ENCODE measurements at places on chromosomes 1 and 21.
A peak's percentile ranks its signal among the peaks of the same experiment; 100 is the strongest.

DNA sequence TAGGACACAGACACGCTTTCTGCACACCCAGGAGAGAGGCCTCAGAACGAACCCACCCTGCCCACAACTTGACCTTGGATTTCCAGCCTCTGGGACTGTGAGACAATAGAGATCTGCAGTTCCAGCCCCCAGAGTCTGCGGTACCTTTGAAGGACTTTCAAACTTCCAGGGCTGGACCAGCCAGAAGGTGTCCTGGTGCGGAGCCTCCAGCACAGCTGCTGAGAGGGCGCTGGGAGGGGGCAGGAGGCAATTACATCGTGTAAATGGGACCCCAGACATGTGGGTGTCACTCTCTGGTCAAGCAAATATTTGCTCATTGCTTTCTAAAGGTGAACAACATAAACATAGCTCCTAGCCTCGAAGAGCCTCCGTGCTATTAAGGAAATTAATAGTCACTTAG lies 58.7 kb upstream of the ACTRT2 start:
- no peaks in the 10 kb centered on the region for H3K36me3 ChIP-seq
- no peak overlapping the region for H3K27ac ChIP-seq
- DNase-seq: peak; percentile 50
- no peak overlapping the region for H3K4me3 ChIP-seq

GRCh38 chr1:65409816-65410326 lies 10.6 kb upstream of the LEPR start:
- H3K4me3 ChIP-seq: no peak overlapping the region
- no peaks in the 10 kb centered on the region for H3K4me1 ChIP-seq
- DNase-seq: no peak
- H3K27me3 ChIP-seq: peaks cover 25% of the 10 kb centered on the region
- H3K36me3 ChIP-seq: peaks cover 7% of the 10 kb centered on the region

DNA sequence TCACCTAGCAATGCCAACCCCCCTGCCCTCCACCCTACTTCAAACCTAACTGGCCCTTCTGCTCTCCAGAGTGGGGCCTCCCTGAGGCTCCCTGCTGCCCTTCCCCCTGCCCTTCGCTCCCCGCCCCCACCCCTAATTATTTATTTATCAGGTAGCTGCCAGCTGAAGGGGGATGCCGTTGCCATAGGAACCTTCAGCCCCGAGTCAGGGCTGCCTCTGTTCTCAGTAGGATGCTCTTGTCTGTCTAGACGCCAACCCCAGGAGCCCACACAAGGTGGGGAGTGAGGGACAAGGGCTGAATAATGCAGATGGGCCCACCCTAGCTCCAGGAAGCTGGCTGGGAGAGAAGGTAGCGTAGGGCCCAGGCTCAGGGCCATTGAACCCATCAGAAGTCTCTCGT lies 41.1 kb downstream of the NKAIN1 start:
- no peak for DNase-seq
- H3K27me3 ChIP-seq: no peaks in the 10 kb centered on the region
- H3K4me3 ChIP-seq: no peak overlapping the region
- H3K4me1 ChIP-seq: no peaks in the 10 kb centered on the region
- no peaks in the 10 kb centered on the region for H3K36me3 ChIP-seq

- no peak for DNase-seq
- peaks cover 15% of the 10 kb centered on the region for H3K36me3 ChIP-seq
- H3K4me1 ChIP-seq: peaks cover 52% of the 10 kb centered on the region
- H3K4me3 ChIP-seq: peak overlapping the region; percentile 49
These were observed 29.4 kb downstream of the VPS26C start for GRCh38 chr21:37237764-37238163.

DNA sequence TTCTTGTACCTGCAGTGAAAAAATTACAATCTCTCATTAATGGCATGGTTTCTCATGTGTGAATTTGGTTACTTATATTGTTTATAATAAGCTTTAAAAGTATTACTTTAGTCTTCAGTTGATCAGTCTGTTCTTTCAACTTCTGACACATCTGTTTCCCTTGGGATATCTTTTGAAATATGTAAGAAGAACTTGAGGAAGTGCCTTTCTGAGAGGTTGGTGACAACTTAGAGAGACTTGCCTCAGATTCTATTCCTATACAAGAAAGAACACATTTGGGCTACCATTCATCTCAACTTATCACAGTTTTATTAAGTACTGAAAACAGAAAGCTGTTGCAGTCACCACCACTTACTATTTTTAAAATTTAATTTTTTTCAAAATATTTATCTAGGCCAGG lies 8.1 kb downstream of the AKNAD1 start:
- H3K36me3 ChIP-seq: no peaks in the 10 kb centered on the region
- peaks cover 9% of the 10 kb centered on the region for H3K27me3 ChIP-seq
- no peak for DNase-seq
- peaks cover 7% of the 10 kb centered on the region for H3K4me1 ChIP-seq

- H3K27ac ChIP-seq: no peak overlapping the region
- no peaks in the 10 kb centered on the region for H3K36me3 ChIP-seq
- no peak overlapping the region for H3K4me3 ChIP-seq
- H3K4me1 ChIP-seq: no peaks in the 10 kb centered on the region
These were observed 10.8 kb upstream of the COG2 start for GRCh38 chr1:230631477-230631876.

DNA sequence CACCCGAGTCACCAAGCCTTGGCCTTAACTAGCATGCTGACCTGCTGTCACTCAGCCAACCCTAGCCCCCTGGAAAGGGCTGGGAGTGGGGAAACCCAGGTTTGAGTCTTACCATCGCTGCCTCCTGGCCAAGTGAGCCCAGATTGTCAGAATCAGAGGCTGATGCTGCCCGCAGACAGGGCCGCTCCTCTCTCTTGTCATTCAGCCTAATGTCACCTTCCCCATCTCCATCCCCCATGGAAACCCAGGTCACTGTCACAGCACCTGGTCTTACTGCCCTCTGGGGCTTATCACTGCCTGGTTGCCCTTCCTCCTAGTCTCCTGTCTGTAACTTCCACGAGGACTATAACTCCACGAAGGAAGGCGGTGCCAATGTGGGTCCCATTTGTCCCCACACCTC lies 53.6 kb upstream of the CASZ1 start:
- no peak for DNase-seq
- H3K27me3 ChIP-seq: peaks cover 8% of the 10 kb centered on the region
- H3K27ac ChIP-seq: no peak overlapping the region

DNA sequence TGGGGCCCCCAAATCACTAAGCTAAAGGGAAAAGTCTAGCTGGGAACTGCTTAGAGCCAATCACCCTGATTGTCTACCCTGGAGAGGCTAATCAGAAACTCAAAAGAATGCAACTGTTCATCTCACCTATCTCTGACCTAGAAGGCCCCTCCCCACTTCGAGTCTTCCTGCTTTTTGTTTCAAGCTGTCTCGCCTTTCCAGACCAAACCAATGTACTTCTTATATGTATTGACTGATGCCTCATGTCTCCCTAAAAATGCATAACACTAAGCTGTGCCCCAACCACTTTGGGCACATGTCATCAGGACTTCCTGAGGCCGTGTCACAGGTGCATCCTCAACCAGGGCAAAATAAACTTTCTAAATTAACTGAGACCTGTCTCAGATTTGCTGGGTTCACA lies 209.5 kb downstream of the APP start:
- DNase-seq: no peak
- no peaks in the 10 kb centered on the region for H3K27me3 ChIP-seq
- H3K27ac ChIP-seq: no peak overlapping the region
- H3K36me3 ChIP-seq: no peaks in the 10 kb centered on the region
- H3K4me3 ChIP-seq: no peak overlapping the region

DNA sequence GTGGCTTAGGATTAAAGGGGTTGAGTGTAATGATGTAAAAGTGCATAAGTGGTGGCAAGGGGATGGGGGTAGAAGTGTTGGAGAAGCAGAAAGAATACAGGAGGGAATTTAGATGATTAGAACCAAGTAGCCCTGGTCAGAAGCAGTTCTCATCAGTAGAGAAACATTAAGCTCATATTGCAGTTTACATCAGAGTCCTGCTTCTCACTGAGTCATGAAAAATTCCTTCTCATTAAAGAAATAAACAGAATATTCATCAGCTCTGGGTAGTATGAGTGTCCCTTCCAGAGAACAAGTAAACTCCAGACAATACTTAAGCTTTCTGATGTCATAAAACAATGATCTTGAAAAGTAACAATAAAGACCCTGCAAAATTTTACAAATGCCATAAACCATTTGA lies 36.5 kb downstream of the LRRIQ3 start:
- H3K4me1 ChIP-seq: no peaks in the 10 kb centered on the region
- H3K4me3 ChIP-seq: no peak overlapping the region
- peaks cover 4% of the 10 kb centered on the region for H3K36me3 ChIP-seq
- DNase-seq: no peak
- no peaks in the 10 kb centered on the region for H3K27me3 ChIP-seq

- peaks cover 30% of the 10 kb centered on the region for H3K27me3 ChIP-seq
- peak; percentile 69 for DNase-seq
- no peak overlapping the region for H3K27ac ChIP-seq
- peaks cover 28% of the 10 kb centered on the region for H3K36me3 ChIP-seq
- H3K4me1 ChIP-seq: peaks cover 21% of the 10 kb centered on the region
These were observed 104.0 kb upstream of the OLIG2 start for GRCh38 chr21:32921632-32922230.

GRCh38 chr1:177091040-177091439 lies 73.5 kb downstream of the ASTN1 start:
- H3K4me1 ChIP-seq: no peaks in the 10 kb centered on the region
- no peaks in the 10 kb centered on the region for H3K36me3 ChIP-seq
- H3K4me3 ChIP-seq: no peak overlapping the region
- no peaks in the 10 kb centered on the region for H3K27me3 ChIP-seq

- no peak overlapping the region for H3K27ac ChIP-seq
- H3K27me3 ChIP-seq: no peaks in the 10 kb centered on the region
- no peak overlapping the region for H3K4me3 ChIP-seq
These were observed 5.7 kb downstream of the SLC9A1 start for GRCh38 chr1:27149084-27149761.

DNA sequence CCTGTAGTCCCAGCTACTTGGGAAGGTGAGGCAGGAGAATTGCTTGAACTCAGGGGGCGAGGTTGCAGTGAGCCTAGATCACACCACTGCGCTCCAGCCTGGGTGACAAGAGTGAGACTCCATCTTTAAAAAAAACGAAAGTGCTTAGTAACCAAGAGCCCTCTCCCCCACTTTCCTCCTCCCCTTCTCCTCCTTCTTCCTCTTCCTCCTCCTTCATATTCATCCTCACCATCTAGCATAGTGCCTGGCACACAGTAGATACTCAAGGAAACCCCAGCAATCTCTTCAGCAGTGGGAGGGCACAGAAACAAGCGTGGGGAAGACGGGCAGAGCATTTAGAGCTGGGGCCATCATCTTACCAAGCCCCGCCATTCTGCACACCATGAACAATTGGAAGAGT lies 119.4 kb upstream of the SLC45A1 start:
- peaks cover 6% of the 10 kb centered on the region for H3K27me3 ChIP-seq
- no peak overlapping the region for H3K4me3 ChIP-seq
- H3K36me3 ChIP-seq: no peaks in the 10 kb centered on the region
- H3K27ac ChIP-seq: no peak overlapping the region
- H3K4me1 ChIP-seq: no peaks in the 10 kb centered on the region

DNA sequence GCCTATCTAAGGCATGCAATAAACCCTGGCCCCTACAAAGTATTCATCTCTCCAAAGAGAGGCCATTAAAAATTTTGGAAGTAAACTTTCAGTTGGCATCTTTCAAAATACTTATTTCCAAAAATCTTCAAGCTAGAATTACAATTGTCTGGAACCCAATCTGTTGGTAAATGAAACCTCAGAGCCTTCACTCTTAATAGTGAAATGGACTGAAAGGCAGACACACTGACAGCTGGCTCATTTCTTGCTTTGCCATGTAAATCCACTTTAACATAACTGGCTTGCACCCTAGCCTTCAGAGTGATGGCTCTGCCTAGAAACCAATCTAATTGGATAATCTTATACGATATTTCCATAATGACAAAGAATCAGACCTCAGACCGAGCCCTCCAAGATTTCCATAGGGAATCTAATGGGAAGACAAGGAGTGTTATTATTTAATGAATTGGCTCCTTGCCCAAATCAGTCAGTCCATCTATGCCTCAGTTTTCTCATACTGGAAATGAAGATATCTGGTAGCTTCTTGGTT lies 9.2 kb upstream of the PALMD start:
- H3K27ac ChIP-seq: no peak overlapping the region
- H3K36me3 ChIP-seq: no peaks in the 10 kb centered on the region
- no peak overlapping the region for H3K4me3 ChIP-seq
- H3K27me3 ChIP-seq: peaks cover 3% of the 10 kb centered on the region

Data from natural killer cell treated with Interleukin-12 subunit alpha and Interleukin-12 subunit beta and Interleukin-15 and Interleukin-18, amount 100 ng/mL, for 72 hours (primary cell).